NCI-H2029 treated with DMSO at 0.1 percent for 48 hours (cell line): ENCODE measurements at places on chromosomes 13 and 19.

DNA sequence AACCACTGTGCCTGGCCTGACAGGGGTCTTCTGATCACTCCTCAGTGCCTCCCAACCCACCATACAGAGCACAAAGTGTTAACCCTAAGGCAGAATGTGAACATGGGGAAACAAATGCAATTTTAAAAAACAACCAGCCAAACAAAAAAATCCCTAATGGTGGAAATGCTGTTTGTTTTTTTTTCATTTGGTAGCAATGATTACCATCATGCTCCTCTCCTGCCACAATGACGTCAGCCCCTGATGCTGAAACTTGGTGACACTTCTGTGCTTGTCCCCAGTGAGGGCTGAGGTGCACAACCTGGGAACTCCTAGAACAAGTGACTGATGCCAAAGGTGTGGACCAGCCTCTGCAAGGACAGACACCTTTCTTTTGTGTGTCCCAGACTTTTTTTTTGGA lies 4.0 kb upstream of the TSPAN16 start:
- no peak for DNase-seq

GRCh38 chr13:30984620-30985019 lies 52.2 kb downstream of the TEX26 start:
- no peak for DNase-seq

DNA sequence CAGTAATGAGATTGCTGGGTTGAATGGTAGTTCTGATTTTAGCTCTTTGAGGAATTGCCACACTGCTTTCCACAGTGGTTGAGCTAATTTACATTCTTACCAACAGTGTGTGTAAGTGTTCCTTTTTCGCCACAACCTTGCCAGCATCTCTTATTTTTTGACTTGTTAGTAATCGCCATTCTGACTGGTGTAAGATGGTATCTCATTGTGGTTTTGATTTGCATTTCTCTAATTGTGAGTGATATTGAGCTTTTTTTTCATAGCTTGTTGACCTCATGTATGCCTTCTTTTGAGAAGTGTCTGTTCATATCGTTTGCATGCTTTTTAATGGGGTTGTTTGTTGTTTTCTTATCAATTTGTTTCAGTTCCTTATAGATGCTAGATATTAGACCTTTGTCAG lies 245.0 kb downstream of the MTUS2 start:
- DNase-seq = no peak

GRCh38 chr19:39568604-39569003 lies 28.6 kb upstream of the EID2 start:
- no peak for DNase-seq

GRCh38 chr13:86142080-86142479 lies 342.9 kb upstream of the SLITRK6 start:
- DNase-seq = no peak

GRCh38 chr13:21813110-21813509 lies 142.2 kb downstream of the FGF9 start:
- no peak for DNase-seq

- DNase-seq = no peak
Observed at GRCh38 chr19:3140667-3141038, 4.8 kb downstream of the GNA15 start.

- peak; percentile 97 for DNase-seq
Observed at GRCh38 chr19:55461259-55461973, at the start of gene ISOC2. TSS of gene ISOC2 (minus strand) at chr19:55461642. CDS start at chr19:55456486, 5,156 bp downstream.

DNA sequence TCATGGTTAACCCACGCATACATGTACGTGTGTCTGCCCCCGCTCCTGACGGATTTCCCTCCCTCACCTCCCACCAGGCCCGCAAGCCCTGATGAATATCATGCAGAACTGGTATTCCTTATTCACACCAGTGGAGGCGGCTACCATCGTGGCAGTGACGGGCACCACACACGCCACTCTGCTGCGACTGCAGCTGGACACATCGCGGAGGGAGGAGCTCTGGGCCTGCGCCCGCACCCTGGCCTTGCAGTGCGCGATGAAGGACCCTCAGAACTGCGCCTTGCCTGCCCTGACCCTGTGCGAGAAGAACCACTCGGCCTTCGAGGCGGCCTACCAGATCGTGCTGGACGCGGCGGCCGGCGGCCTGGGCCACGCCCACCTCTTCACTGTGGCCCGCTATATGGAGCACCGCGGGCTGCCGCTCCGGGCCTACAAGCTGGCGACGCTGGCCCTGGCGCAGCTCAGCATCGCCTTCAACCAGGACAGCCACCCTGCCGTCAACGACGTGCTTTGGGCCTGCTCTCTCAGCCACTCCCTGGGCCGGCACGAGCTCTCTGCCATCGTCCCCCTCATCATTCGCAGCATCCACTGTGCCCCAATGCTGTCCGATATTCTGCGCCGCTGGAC lies 35.0 kb downstream of the ZSWIM4 start:
- no peak for DNase-seq

DNA sequence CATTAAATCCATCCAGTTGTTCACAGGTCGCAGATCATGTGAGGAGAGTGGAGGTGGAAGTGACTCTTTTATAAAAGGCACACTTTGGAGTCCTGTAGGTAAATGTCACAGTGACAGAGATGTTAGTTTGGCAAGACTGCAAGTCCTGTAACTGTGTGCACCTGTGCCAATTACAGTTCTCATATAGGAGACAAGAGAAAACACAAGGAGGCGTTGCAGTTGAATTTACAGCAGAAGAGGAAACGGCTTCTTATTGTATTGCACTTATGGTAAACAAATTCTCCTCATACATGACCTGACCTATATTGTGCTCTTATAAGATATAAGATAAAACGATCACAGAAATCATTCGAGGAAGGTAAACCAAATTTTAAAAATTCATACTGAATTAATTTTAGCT lies 732.8 kb upstream of the SLC10A2 start:
- DNase-seq = no peak

DNA sequence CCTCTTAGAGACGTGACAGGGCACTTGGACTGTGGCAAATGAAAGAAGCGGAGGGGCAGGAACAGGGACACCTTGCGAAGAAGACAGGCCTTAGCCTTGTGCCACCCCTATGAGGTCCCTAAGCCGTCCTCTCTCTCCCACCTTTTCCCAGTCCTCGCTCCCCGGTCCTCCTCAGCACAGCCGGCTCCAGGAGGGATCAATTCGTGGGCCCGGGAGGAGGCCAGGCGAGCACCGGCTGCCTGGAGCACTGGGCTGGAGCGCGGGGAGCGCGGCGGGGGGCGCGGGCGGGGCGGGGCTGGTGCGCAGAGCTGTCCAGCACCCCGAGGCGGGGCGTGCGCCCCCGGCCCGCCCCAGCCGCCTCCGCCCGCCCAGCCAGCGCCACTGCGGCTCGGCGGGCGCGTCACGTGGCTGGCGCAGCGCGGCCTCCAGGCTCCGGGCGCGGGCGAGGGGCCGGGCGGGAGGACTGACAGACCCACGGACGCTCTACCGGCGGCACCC lies at the start of gene LRP3:
TSS of gene LRP3 (plus strand) at position 466 of the 498 bp plus-strand sequence. CDS start 456 bp downstream, outside the sequence.
- no peak for DNase-seq

GRCh38 chr19:3351702-3352447 lies 14.5 kb upstream of the NFIC start:
- no peak for DNase-seq

DNA sequence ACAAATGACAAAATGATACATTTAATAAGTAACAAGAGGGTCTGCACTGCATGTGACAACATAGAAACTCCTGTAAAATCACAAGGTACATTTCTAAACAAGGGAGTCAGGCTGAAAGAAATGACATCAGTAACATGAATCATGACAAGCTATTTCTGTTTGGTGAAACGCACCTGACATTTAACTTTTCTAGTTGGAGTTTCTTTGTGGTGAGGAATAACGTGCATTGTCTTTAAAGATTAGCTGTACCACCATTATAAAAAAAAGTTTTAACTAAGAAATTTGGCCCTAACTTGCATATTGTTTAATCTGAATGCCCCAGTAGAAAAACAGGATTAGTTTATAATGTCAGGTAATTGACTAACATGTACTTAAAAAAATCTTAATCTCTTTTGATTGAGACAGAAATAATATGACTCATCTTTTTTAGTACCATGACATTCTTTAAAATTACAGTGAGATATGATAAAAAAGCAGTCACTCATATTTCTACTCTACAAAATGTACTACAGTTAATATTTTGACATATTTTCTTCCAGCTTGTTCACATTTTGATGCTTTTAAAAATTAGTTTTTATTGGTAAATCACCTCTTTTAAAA lies 418.2 kb downstream of the KLF12 start:
- no peak for DNase-seq

DNA sequence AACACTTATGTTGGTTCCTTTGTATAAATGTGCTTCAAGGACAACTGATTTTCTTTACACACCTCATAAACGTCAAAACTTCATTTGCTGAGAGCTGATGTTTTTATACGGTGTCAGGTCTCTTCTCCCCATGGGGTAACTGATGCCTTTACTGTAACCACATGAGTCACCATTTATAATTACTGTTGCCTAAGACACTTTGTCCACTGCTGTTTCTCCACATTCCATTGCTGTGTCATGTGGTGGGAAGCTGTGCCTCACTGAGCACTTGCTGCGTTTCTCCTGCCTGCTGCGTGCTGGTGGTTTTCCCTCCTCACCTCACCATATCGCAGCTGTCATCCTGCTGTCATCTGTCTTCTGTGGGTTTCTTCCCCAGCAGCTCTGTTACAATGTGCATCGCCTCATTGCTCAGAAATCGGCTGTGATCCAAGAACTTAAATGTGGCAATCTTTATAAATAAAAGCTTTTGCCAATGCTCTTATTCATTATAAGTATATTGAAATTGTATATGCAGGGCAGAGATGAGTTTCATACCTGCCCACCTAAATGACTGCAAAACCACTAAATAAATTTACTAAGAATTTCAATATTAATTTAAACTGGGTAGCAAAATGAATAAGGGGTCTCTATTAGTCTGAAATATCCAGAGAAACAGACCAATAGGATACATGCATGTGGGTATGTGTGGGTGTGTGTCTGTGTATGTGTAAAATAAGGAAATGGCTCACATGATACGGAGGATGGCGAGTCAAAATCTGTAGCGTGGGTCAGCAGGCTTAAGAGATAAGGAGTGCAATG lies 547.0 kb upstream of the SLITRK5 start:
- DNase-seq = no peak

- no peak for DNase-seq
Observed at GRCh38 chr13:35712907-35713761, 236.6 kb upstream of the MAB21L1 start.

- DNase-seq = no peak
Observed at GRCh38 chr19:367963-368629, 23.5 kb upstream of the MIER2 start.

GRCh38 chr19:13483215-13483614 lies 23.1 kb downstream of the CACNA1A start:
- no peak for DNase-seq

DNA sequence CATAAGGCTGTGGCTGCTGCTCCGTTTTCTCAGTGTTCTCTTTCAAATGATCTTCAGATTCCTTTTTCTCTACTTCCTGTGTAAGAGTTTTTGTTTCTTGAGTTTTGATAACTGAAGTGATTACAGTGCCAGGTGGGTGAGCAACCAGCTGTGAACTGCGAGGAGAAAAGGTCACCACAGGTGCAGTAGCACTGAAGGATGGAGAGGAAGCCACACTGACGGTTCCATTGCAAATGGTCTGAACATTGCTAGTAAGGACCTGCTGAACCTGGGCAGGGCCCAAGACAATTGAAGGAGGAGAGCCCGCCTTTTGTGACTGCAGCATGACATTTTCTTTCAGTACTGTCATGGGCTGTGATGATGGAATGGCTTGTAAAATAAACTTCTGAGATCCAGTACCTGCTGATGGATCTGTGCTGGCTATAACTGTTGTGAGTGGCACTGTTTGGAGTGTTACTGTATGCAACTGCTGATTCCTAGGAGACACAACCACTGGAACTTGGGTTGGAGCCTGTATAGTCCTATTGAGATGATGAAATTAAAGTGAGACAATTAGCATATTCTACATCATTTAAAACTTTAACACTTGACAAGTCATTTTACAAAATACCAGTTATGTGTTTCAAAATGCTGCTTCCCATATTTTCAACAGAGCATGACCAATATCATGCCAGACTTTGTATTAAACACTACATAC lies 85.5 kb downstream of the ELF1 start:
- no peak for DNase-seq

- DNase-seq = no peak
Observed at GRCh38 chr19:30017172-30017571, 75.1 kb downstream of the URI1 start.

GRCh38 chr13:51782026-51782710 lies 21.8 kb downstream of the DHRS12 start:
- no peak for DNase-seq

- DNase-seq = no peak
Observed at GRCh38 chr19:43606569-43607229, 5.2 kb upstream of the SRRM5 start.

DNA sequence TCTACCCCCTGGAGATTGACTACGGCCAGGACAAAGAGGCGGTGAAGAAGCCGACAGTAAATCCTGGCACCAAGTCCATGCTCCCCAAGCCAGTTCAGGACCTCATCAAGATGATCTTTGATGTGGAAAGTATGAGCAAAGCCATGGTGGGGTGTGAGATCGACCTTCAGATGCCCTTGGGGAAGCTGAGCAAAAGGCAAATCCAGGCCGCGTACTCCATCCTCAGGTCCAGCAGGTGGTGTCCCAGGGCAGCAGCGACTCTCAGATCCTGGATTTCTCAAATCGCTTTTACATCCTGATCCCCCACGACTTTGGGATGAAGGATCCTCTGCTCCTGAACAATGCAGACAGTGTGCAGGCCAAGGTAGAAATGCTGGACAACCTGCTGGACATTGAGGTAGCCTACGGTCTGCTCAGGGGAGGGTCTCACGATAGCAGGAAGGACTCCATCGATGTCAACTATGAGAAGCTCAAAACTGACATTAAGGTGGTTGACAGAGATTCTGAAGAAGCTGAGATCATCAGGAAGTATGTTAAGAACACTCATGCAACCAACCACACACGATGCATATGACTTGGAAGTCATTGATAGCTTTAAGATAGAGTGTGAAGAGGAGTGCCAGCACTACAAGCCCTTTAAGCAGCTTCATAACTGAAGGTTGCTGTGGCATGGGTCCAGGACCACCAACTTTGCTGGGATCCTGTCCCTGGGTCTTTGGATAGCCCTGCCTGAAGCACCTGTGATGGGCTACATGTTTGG lies 24.0 kb upstream of the ANKRD10 start:
- no peak for DNase-seq

DNA sequence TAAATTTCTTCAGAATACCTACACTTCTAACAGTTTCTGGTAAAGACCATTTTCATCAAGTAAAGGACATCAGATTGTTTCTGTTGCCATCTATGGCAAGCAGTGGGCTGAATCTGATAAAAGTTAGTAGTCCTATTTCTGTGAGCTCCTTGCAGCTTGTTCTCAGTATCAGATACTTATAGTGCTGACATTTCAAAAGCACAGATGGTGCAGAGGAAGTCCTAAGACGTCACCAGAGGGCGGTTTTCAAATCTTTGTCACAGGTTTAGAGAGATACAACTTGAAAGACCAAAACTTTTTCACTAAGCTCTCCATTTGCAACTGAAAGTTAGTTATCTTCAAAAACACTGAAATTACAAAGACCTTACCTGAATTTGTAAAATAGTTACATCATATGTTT lies 719.8 kb downstream of the SLITRK1 start:
- DNase-seq = no peak

DNA sequence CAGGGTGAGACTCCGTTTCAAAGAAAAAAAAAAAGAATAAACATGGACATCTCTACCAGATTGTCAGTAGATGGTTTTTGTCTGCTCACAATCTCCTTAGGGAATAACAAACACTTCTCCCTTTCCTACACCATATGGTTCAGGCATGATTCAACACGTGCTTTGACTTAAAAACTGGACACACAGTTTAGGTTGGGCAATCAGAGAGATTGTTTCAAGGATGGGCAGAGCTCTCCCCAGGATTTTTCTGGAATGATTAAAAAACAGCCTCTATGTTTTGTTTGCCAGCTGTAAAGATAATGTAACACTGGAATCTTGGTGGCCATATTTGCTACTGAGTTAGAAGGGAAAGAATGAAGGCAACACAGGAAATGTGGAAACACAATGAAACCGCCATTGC lies 150.1 kb upstream of the TSC22D1 start:
- DNase-seq = no peak
